WTC11 (cell line): ENCODE measurements at places on chromosomes 2 and 18. TPM values are rescaled to one million over a fixed set of nuclear protein-coding genes. Genes with fewer than 3 reads are reported as not detected.

The NFATC1 gene
- 17.6 to 20.2 TPM (median 17.6 TPM) in 3 replicates for total RNA-seq

The ANKAR gene
- 1.3 to 2.9 TPM (median 1.6 TPM) in 3 replicates for total RNA-seq

The SH3BP4 gene
- total RNA-seq: 31.1 to 44.4 TPM (median 32.6 TPM) in 3 replicates

- no peak for DNase-seq
These were observed 64.7 kb upstream of the ST3GAL5 start for GRCh38 chr2:85953476-85953875.

DNA sequence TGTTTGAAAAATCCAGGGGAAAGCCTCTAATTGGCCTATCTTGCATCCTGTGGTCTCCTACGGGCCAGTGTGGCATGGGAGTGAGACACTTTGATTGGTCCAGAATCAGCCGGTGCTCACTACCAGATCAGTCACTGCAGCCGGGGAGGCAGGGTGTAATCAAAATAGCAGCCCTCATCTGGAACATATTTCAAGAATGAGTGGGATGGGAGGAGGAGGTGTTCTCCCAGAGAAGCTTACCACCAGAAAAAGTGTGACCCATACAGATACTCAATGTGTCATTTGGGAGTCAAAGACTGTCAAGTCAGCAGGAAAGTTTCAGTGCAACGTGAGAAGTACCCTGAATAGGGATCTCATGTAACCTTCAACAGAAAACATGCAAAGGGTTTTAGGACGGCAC lies 393.9 kb upstream of the SLC14A2 start:
- no peak for DNase-seq

- no peak for DNase-seq
These were observed 143.8 kb downstream of the SH3BP4 start for GRCh38 chr2:235095569-235095968.
